GM13977 (cell line): ENCODE measurements at places on chromosomes 13 and 19.

DNA sequence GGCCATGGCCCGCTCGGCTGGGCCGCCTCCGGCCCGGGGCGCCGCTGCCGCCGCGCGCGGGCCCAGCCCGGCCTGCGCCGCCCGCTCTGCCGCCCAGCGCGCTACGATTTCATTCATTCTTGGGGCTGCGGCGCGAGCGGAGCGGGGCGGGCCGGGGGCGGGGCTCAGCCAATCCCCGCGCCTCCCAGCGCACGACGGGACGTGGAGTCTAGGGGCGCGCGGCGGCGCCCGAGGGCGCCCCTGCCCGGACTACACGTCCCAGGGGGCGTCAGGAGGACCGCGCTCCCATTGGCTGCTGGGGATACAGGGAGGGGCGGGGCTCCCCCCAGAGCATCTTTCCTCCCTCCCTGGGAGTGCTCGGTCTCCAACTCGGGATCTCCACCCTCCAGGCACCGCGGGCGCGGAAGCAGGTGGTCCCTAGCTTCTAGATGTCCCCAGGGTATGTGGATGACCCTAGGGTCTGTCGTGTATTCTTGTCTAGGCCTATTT lies 5.6 kb upstream of the DPF1 start:
- DNase-seq = peak; percentile 94

GRCh38 chr13:85995788-85996418 lies 196.7 kb upstream of the SLITRK6 start:
- DNase-seq = no peak

GRCh38 chr19:2629491-2630351 lies 72.8 kb downstream of the GNG7 start:
- no peak for DNase-seq

DNA sequence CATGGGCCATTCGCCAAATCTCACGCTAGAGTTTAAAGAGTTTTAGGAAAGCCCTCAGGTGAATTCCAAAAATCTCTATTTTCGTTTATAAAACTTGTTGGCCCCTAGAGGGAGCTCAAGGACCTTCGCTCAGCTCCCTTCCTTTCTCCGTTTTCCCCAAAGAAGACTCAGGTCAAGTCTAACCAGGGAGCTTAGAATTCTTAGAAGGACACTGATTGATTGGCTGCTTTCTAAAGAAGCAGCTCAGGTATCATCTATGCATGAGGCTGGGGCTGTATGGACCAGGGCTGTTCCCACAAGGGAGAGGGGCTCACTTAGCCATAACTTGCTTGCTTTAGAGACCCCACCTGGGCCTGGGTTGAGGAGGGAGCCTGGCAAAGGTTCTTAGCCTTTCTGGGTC lies 20.5 kb downstream of the DZIP1 start:
- DNase-seq = peak; percentile 37

DNA sequence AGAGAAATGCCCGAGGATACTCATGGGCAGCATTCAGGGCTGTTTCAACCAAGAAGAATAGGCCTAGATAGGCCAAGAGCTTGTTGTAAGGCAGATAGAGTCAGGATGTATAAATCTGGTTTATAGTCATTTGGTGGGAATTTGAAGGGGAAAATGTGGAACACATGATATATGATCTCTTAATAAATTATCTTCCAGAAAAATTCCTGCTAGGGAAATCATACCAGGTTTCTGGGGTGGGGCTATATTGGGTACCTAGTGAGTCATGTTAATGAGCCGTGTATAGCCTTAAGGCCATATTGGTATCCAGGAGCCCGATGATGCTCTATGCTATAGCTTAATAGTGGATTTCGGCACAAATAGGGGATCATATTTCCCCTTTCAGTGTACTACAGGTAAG lies 51.5 kb upstream of the HTR2A start:
- DNase-seq = no peak

GRCh38 chr19:41479757-41480191 lies 36.8 kb downstream of the ERICH4 start:
- no peak for DNase-seq

GRCh38 chr13:88627071-88627470 lies 955.9 kb downstream of the SLITRK5 start:
- DNase-seq = no peak

DNA sequence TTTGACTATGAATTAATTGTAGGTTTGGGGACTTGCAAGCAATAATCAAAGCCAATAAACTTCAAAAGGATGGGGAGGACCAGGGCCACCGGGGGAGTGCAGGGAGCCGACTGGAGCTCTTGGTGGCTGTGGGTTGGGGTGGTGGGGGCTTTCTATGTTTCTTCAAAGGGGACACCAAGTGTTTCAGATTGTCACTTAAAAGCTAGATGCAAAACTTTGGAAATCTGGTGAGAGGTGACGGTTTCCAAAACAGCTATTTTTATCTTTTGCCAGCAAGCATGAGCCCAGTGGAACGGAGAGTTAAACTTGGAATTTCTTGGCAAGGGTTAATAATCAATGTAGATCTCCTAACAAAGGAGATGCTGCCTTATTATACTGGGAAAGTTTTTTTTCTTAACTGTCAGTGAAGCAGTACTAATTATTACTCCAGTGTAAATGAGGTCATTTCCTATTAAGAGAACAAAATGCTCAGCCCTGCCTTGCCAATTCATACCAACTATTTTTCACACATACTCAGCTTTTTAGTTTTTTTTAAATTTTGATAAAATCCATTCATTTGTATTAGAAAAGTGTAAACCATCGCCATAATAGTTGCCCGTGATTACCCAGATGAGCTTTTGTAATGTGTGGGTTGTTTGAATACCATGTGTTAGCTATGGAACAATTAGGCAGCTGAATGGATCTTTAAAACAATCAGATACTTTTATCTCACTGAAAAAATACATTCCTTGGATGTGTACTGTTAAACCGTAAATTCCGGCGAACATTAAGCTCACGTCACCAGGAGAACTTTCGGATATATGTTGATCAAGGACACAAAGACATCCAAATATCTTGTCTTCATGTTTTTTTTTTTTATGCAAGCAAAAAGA lies 95.9 kb upstream of the ZNF536 start:
- no peak for DNase-seq

- DNase-seq = no peak
Observed at GRCh38 chr13:106183410-106184065, 351.9 kb downstream of the EFNB2 start.

DNA sequence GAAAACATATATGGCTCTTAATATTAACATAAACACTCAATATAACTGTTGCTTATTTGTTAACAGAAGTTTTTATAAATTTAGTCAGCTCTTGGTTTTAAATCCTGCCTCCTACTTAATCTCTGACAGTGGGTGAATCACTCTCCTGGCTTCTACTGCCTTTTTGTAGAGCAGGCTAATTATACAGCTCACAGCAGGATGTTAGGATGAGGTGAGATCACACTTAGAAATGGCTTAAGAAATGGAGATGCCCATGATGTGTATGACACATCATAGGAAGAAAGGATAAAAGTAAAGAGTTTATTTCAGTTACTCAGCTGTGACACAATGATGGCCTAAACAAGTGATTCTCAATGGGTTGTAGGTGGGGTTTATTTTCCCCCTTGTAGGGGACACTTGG lies 345.6 kb downstream of the SPRY2 start:
- DNase-seq = no peak

DNA sequence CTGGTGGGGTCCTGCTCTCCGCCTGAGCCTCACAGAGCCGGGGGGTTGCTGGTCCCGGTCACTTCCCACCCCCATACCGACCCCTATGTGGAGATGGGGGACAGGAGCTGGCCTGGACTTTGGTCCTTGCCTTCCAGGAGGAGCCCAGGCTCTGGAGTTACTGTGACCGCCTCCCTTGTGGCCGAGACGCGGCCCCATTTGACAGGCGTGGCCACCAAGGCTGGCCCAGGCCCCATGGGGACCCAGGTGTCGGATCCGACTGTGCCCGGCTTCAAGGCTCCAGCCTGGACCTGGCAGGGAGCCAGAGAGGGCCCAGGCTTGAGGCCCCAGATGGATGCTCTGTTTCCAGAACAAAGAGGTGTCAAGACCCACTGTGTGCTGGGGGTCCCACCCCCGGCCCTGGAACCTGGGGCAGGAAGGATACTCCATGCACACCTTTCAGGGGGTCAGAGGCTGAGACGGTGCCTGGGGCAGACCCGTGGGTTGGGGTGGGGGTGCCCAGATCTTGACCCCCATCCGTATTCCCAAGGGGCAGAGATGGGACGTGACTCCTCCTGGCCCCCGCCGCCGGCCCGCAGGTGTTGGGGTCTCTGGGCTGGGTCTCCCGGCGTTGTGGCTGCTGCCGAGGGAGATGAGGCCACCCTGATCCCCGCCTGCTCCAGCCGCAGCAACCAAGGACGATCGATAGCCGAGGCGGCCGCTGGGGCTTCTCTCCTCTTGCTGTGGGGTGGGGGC lies 47.8 kb upstream of the TCF3 start:
- DNase-seq = no peak

GRCh38 chr13:114194853-114195252 lies 15.8 kb downstream of the CFAP97D2 start:
- no peak for DNase-seq

GRCh38 chr13:71591374-71591773 lies 275.6 kb downstream of the DACH1 start:
- DNase-seq = no peak

- no peak for DNase-seq
Observed at GRCh38 chr19:750640-751423, at the start of gene MISP. Gene MISP, plus strand, starts transcription at chr19:751112. Its CDS starts 5,835 bp downstream, at chr19:756947.

DNA sequence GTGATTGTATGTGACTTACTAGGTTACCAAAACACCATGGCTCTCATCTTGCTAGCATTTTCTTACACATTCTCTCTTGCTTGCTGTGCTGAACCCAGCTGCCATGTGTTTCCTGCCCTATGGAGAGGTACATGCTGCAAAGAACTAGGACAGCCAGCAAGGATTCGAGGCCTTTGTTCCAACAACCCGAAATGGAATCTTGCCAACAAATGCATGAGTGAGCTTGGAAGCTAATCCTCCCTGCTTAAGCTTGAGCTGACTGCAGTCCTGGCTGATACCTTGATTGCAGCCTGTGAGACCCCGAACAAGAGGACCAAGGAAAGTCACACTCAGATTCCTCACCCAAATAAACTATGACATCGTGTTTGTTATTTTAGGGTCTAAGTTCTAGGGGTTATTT lies 651.2 kb downstream of the SLITRK6 start:
- DNase-seq = no peak

DNA sequence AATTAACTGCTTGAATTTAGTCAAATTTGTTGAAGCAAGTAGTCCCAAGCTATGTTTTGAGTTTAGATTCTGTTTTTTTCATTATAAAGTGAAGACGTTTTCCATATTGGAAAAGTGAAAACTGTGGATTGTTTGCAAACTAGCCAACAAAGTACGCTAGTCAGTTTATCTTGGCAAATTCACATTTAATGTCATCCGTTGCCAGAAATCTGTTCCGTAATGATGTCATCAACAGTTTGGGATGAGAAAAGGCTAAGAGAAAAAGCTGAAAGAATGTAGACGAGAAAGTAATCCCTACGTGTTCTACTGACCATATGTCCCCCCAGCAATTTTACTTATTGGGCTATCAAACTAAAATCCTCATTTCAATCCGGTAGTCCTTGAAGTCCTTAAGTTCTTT lies 419.6 kb downstream of the GPC6 start:
- DNase-seq = no peak

DNA sequence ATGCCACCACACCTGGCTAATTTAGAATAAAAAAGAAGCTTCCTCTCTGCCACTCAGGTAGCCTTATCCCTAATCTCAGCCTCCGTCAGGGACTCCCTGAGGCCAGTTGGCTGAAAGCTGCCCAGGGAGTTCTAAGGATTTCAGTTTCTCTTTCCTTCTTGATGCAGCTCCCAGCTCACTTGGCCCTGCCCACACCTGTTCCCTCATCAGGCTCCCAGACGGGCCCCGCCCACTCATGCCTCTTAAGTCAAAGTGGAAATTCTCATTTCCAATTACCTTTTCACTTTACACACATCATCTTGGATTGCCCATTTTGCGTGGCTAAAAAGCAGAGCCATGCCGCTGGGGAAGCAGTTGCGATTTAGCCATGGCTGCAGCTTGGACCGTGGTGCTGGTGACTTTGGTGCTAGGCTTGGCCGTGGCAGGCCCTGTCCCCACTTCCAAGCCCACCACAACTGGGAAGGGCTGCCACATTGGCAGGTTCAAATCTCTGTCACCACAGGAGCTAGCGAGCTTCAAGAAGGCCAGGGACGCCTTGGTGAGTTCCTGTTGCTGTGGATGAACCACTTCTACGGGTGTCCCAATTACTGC lies at the start of gene IFNL1:
Gene IFNL1 (plus strand): TSS at position 353 of the 591 bp plus-strand sequence. CDS start 15 bp downstream, at position 368.
- no peak for DNase-seq

DNA sequence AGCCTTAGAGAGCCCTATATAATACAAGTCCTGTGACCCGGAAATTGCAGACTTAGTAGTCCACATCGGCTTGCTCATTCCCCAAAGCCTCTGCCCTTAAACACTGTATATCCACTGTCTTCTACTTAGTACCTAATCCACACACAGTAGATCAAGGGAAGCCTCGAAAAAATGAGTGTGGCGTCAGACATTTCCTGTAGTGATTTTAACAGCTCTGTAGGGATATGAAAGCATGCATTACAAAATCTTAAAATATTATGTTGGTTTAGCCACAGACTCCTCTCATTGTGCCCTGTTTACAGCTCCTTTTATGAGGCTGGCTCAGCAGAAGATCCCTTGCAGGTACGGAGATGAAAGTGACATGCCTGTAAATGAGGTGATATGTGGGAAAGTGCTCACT lies 416.3 kb downstream of the LIG4 start:
- DNase-seq = no peak

GRCh38 chr19:33366127-33366526 lies 7.4 kb upstream of the CEBPG start:
- no peak for DNase-seq

- DNase-seq = no peak
Observed at GRCh38 chr13:100014621-100015020, 33.0 kb downstream of the ZIC2 start.

- DNase-seq = no peak
Observed at GRCh38 chr13:51113969-51114368, 2.9 kb upstream of the C13orf42 start.

DNA sequence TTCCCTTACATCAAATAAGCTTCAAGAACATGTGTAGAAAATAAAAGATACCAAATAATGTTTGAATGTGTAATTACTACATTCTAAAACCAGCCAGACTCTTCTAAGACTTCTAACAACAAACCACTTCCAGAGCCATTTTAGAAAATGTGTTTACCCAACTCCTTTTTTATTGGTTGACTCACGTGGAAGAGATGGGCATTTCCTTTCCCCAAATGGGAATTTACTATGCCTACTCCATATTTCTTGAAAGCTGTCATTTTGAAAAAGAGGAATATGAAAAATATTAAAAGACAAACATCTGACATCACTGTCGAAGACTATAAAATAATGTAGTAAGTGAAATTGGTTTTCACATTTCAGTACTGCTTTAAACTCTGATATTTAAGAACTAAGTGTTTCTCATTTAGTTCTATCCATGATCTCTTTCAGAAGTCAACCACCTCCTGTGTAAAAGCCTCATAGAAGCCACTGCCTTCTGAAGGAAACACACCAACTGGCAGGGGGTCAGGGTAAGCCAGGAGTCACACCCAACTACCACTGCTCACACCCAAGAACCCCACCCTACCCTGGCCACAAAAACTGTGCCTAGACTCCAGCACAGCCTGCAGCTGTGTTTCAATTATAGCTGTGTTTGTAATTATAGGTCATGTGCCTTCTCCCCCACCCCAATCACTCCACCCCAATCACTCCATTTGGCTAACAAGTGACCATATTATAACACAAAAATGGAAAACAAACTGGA lies 86.8 kb downstream of the UBL3 start:
- DNase-seq = no peak

GRCh38 chr19:19633711-19634515 lies 5.9 kb upstream of the LPAR2 start:
- no peak for DNase-seq
